ENCODE measurements at places on chromosomes 6 and 20. TPM values are rescaled to one million over a fixed set of nuclear protein-coding genes. Genes with fewer than 3 reads are reported as not detected.

Gene NT5E
- total RNA-seq, result 31.2 TPM

Gene SLC22A7
- not detected for total RNA-seq

Gene SH3BGRL2
- 93.3 TPM for total RNA-seq

Gene MCM9
- 24.8 TPM for total RNA-seq

Gene GHRH
- total RNA-seq, result not detected

Gene GPR63
- 3.4 TPM for total RNA-seq

DNA sequence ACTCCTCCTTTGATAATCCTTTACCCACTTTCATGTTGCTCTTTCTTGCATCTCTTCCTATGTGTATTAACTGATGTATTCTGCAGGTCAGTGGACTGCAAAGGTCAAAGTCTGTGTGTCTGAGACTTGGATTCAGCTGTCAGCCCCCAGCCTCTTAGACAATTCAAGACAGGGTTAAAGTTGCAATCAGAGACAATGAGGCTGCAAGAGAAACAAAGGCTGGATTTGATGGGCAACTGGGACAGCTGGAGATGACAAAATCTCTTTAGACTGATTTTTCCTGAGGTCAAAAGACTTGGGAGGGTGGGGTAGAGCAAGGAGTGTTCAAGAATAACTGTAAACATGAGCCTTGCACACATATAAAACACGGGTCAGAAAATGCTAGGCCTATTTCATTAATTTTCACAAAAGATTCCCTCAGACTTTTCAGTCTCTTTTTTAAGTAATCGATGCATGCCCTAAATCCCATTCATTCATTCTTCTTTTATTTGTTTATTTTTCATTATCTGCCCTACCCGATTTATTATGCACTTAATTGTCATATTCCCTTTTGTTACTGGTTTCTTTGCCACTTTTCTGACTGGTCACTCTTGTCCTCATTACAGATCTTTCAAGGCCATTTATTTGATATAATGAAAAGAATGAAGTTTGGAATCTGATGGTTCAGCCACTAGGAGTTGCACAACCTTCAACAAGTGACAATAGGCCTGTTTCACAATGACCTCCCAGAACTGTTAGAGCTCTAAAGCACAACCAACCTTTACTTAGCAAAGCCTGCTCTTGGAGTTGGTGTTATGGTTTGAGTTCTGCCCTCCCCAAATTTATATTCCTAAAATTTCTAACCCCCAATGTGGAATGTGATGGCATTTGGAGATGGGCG is 33.8 kb upstream of the AKAP12 start:
- H3K27ac ChIP-seq, result no peak overlapping the region
- no peak overlapping the region for H3K4me3 ChIP-seq
- no peaks in the 10 kb centered on the region for H3K27me3 ChIP-seq
- DNase-seq, result no peak

DNA sequence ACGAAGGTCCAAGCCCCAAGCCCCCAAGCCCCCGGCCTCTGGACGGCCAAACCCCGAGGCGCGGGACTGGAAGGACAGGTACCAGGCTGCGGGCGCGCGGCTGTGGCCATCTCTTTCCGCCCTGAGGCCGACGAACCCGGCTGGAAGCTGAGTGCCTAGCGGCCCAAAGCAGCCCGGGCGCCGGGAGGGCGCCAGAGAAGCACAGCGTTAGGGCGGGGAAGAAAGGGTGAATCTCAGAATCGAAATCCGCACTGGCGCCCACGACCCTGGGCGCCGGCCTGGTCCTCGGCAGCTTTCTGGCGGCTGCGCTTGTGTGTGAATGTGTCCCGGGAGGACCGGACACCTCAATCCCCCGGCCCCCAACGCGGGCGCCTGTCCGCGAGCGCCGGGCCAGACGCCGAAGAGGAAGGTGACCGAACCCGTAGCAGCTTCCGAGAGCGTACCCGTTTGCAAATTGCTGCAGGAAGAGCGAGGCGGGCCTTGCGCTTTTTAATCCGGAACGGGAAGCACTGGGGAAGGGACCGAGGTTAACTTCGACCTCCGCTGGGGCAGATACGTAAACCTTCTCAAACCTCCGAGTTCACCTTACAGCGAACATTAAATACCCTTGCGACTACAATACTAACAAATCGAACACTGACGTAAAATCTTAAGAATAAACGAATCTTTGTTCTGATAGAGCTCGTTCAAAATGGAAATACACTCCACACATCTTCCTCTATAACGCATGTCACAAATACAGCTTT is 2.9 kb downstream of the NRN1 start:
- no peak for DNase-seq
- H3K4me3 ChIP-seq, result peak overlapping the region; percentile 6
- peaks cover 4% of the 10 kb centered on the region for H3K4me1 ChIP-seq
- no peak overlapping the region for H3K27ac ChIP-seq

- no peaks in the 10 kb centered on the region for H3K36me3 ChIP-seq
- no peak overlapping the region for H3K27ac ChIP-seq
- H3K4me3 ChIP-seq, result no peak overlapping the region
- H3K4me1 ChIP-seq, result no peaks in the 10 kb centered on the region
Observed at GRCh38 chr20:60528141-60528540, 569.9 kb downstream of the CDH26 start.

DNA sequence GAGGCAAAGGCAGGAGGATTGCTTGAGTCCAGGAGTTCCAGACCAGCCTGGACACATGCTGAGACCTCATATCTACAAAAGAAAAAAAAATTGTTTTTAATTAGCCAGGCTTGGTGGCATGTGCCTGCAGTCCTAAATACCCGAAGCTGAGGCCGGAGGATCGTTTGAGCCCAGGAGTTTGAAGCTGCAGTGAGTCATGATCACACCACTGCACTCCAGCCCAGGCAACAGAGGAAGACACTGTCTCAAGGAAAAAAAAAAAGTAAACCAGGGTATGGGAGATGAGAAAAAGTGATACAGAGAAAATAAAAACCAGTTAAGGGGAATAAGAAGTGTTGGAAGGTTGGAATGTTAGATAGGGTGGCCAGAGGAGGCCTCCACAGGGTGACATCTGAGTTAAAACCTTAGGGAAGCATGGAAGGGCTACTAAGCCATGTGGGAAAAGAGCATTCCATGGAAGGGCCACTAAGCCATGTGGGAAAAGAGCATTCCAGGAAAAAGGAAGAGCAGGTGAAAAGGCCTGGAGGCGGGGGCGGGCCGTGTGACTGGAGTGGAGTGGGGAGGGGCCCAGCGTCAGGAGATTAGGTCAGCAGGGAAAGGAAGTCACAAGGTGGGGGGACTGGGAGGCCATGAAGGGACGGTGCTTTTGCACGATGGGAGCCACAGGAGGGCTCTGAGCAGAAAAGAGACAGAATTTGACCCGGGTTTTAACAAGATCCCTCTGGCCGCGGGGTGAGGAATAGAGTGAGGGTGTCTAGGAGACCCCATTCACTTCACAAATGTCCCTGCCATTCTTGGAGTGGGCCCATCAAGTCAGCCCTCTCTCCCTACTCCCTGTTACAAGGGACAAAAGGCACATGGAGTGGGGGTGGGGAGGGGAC is 18.3 kb downstream of the CPNE5 start:
- no peaks in the 10 kb centered on the region for H3K4me1 ChIP-seq
- no peak overlapping the region for H3K4me3 ChIP-seq
- H3K36me3 ChIP-seq, result no peaks in the 10 kb centered on the region

DNA sequence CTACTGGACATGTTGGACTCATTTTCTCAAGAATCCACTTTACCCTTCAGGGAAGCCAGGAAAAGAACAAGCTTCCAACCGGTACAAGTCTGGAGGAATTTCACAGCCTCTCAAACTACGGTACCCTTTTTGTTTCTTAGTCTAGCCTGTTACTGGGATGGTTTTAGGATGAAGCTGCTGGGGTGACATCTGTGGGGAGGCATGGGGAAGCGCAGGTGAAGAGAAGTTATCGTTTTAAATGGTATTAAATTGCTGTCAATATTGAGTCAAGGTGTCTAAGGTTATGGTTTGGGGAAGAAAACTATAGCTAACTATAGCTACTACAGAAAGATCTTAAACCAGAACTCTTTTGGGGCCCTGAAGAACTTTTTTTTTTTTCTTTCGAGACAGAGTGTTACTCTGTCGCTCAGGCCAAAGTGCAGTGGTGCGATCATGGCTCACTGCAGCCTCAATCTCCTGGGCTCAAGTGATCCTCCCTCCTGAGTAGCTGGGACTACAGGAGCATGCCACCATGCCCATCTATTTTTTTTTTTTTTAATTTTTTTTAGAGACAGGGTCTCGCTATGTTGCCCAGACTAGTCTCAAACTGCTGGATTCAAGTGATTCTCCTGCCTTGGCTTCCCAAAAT is 128.7 kb downstream of the RIN2 start:
- no peaks in the 10 kb centered on the region for H3K27me3 ChIP-seq
- no peak for DNase-seq
- no peak overlapping the region for H3K4me3 ChIP-seq
- peaks cover 27% of the 10 kb centered on the region for H3K4me1 ChIP-seq
- H3K36me3 ChIP-seq, result no peaks in the 10 kb centered on the region

DNA sequence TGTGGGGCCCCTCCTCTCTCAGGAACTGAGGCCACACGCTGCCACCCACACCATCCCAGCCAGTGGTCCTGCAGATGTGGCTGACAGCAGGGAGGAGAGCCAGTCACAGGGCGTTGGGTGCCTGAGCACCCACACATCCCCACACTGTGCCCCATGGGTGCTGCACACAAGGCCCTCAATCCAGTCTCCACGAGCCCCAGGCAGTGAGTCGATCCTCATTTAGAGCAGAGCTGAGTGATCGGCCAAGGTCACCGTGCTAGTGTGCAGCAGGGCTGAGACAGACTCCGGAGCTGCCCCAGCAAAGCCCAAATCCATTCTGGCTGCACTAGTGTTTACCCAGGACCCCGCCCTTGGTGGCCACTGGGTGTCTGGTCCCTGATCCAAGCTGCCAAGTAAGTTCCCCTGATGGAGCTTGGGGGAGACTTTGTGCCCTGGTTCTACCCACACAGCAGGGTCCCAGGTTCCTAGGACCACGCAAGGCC is 9.0 kb downstream of the C20orf203 start:
- H3K4me1 ChIP-seq, result no peaks in the 10 kb centered on the region
- H3K27ac ChIP-seq, result no peak overlapping the region
- DNase-seq, result no peak

GRCh38 chr6:3109761-3110160 is 8.8 kb upstream of the BPHL start:
- no peaks in the 10 kb centered on the region for H3K4me1 ChIP-seq
- no peaks in the 10 kb centered on the region for H3K27me3 ChIP-seq
- H3K36me3 ChIP-seq, result peaks cover 7% of the 10 kb centered on the region
- no peak overlapping the region for H3K27ac ChIP-seq

GRCh38 chr6:38671885-38672467 is 31.0 kb downstream of the GLO1 start:
- H3K4me3 ChIP-seq, result no peak overlapping the region
- peak; percentile 10 for DNase-seq
- H3K27ac ChIP-seq, result no peak overlapping the region
- no peaks in the 10 kb centered on the region for H3K27me3 ChIP-seq

DNA sequence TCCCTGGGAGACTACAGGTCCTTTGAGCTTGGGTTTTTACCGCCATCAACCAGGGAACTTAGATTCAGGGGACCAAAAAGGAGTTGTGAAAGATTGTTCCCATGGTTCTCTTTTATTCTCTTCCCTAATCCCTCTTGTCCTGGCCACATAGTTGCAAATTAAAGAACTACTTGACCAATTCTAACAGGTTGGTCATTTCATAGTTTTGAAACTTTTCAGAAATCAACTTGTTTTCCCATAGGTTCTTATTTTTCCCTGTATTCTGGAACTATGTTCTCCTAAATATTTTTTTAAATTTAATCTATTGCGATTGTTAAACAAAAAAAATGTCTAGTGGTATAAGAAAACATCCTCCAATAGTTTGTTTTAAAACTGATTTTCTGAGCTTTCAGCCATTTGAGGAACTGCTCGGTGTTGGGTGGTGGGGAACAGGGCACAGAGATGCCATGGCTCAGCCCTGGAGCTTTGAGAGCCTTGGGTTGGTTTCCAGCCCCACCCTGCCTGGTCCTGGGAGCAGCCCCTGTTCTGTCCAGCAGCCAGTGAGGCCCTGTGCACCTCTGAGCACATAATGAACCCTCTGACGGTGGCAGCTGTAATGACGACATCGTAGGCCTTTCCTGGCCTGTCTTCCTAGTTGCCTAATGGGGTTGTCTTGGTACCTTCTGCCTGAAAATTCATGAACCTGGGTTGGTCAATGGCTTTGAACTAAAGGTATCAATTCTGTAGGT is 53.5 kb downstream of the TBC1D7 start:
- DNase-seq, result no peak
- H3K27me3 ChIP-seq, result no peaks in the 10 kb centered on the region
- no peaks in the 10 kb centered on the region for H3K4me1 ChIP-seq
- no peaks in the 10 kb centered on the region for H3K36me3 ChIP-seq
- H3K27ac ChIP-seq, result no peak overlapping the region

GRCh38 chr20:59342023-59342957 is 41.9 kb downstream of the EDN3 start:
- H3K36me3 ChIP-seq, result no peaks in the 10 kb centered on the region
- no peak for DNase-seq
- no peak overlapping the region for H3K27ac ChIP-seq
- no peaks in the 10 kb centered on the region for H3K4me1 ChIP-seq
- no peak overlapping the region for H3K4me3 ChIP-seq

DNA sequence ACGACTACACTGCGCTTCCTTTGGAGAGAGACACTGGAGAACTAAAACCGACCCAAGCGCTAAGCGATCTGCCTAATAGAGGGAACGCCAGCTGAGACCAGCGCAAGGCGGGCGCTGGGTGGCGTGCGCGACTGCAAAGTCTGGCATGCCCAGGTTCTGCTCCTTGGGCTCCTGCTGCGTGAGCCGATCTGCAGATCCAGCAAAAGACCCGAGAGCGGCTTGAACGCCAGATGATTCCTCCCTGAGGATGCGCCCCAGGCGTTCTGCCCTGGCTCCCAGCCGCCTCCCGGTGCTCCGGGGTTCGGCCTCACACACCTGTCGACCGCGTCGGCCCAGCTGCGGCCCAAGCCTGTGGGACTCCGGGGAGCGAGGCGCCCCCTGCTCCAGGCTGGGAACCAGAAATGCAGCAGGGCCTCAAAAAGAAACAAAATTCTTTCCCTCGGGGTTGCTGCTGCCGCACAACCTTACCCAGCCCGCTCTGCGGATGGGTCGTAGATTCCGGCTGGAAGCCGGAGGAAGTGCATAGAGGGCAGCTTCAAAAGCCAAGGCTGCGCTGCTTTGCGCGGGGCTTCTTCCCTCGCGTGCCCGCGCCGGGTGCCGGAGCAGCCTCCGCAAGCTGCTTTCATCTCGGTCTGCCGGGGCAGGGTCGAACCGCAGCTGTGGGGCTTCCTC is 17.9 kb upstream of the PRDM13 start:
- H3K4me3 ChIP-seq, result peak overlapping the region; percentile 34
- no peaks in the 10 kb centered on the region for H3K36me3 ChIP-seq
- no peak overlapping the region for H3K27ac ChIP-seq
- H3K4me1 ChIP-seq, result peaks cover 6% of the 10 kb centered on the region
